NCI-H748 treated with DMSO at 0.1 percent for 48 hours (cell line): ENCODE measurements at places on chromosomes 2 and 18.

- no peak for DNase-seq
Observed at GRCh38 chr2:104233591-104233990, 620.3 kb upstream of the POU3F3 start.

DNA sequence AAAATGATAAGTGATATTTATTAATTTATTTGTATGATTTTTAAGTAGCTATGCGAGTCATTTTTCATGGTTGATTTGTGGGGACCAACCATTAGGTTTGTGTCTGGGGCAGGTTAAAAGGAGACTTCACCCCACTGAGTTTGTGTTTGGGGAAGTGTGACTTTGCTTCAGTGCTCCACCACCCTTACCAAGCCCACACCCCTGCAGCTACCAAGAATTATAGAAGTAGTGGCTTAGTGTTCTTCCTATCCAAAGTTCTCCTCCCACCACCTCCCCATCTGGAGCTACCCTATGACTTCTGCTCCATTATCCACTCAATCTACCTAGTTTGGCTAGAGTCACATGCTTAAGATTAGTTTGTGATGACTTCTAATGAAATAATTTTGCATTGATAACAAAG is 182.1 kb upstream of the ZEB2 start:
- no peak for DNase-seq

DNA sequence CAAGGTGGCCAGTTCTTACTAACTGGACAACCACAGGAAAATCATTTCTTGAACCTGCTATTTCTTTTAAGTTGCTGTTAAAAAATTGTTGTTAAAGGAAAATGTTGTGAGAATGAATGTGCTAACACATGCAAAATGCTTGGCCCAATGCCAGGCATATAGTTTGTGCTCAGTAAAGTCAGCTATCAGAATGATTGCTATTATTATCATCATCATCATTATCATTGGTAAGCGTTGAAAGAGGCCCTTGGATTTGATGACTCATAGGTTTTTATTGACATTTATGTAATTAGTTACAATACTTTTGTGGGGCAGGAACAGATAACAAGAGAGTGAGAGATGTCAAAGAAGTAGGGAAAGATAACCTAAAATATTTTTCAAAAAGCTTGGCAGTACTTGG is 394.2 kb upstream of the ZEB2 start:
- DNase-seq, result no peak

DNA sequence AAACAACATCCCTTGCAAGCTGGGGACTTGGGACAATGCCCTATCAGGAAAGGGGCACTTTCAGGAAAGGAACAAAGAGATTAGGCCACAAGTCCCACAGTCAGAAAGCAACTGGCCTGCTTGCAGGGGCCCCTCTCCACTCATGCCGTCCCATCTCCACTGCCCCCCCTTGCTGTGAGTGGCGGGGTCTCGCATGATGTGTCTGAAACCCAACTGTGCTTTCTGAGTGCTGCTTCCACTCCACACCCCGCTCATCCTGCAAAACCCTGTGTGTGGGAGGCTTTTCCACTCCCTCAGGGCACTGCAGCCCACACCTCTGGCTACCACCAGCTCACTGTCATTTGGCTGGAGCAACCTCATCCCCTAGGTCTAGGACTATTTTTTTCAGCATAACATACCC is 7.9 kb downstream of the HS6ST1 start:
- no peak for DNase-seq

DNA sequence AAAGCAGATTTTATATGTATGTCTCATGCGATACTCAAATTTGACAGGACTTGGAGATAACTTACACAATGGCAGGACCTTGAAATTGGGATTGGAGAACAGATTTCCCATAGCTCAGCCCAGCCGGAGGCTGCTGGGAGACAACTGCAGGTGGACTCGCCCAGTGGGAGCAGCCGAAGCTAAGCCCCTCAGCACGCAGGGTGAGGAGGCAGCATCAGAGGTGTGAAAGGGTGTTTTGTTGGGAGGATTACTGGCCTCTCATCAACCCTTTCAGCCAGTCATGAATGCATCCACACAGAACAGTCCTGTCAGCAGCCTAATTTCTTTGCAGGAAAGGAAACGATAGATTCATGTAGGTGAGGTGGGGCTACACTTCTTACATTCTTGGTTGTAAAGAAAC is 110.4 kb upstream of the DYNAP start:
- DNase-seq, result no peak

DNA sequence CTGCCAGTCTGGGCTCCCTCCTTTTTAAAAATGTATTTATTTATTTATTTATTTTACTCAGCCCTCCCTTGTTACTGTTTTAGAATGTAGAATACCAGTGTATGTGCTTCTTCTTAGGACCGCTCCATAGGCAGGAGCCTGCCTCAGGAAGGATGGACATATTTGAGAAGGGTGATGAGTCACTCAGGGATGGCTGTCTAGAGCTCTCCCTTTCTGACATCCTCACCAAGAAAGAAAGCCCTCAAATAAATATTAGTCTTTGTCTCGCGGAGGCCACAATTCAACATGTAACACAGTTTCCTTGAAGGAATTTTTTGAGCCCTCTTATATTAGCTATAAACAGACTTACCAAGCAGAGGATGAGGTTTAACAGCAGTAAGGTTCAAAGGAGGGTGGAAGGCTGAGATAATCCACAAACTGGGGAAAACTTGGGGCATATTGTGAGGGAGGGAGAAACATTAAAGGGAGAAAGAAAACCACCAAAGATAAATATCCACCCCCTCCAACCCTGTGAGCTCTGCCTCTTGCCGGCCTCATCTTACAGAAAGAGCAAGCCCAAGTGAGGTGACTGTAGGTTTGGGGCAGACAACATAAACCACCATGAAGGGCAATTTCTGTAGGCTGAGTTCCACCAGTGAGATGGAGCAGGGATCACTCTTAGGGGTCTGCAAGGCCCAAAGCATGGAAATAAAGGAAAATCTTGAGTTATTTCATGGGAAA is 163.4 kb downstream of the LRRTM1 start:
- no peak for DNase-seq

DNA sequence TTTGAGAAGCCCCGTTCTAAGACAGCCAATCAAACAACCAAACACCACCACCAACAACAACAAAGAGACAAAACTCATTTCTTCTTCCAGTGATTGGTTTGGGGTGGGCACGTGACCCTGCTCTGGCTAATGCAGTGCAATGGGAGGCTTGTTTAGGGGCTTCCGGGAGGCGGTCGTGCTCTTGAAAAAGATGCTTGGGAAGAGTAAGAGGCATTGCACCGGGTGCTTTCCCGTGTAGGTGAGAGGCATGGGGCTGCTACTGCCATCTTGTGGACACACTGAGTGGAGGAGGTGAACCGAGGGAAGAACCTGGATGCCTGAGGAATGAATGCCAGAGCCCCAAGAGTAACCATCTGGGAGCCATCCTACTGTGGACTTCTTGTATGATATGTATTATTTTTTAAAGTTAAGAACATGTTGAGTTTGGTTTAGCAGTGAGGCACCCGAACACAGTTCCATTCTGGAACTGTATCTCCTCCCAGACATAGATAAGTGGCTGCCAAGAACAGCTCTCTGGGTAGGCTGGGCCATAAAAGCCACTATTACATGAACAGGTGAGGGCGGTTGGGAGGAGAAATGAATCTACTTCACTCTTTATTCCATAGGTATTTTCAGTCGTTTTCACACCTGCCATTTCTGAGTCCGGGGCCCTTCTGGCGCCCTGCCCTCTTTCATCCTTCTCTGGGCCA is 19.1 kb upstream of the ARHGAP25 start:
- DNase-seq, result peak; percentile 17

GRCh38 chr2:47833516-47833968 is 50.6 kb downstream of the MSH6 start:
- DNase-seq, result no peak

GRCh38 chr2:102780467-102780866 is 18.6 kb downstream of the TMEM182 start:
- no peak for DNase-seq

- no peak for DNase-seq
Observed at GRCh38 chr18:79926306-79926705, 25.1 kb downstream of the SLC66A2 start.

GRCh38 chr2:234366891-234367290 is 130.0 kb downstream of the ARL4C start:
- DNase-seq, result no peak

DNA sequence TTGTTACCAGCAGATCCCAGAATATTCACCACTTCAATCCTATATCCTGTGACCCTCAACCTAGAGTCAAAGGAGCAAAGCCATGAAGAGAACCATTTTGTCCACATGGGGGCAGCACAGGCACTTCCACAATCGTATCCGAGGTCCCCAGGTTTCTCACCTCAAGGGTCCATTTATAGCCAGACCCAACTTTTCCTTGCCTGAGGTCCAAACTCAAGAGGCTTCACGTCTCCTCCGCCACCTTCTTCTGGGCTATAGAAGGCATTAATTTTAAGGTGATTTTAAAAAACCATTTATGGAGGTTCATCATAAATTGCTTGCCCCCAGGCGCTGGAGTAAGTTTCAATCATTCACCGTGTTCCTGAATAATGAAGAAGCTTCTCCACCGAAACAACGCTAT is 111.6 kb upstream of the NABP1 start:
- DNase-seq, result peak; percentile 75

DNA sequence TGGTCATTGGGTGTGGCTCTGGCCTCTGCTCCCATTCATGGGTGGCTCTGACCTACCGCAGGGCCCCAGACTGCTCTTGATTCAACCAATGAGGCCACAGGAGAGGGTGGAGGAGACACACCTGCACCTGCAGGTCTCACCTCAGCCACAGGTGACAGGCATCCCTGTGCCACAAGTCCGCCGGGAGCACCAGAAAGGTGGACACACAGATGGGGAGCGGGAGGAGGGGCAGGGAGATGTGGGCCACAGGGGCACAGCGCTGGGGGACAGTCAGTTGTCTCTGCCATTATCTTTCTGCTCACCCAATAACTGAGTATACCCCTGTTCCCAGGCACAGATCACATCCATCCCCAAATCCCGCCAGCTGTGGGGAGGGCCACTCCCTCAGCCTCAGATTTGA is 189.1 kb upstream of the SALL3 start:
- DNase-seq, result no peak

GRCh38 chr2:112906276-112906675 is 4.7 kb upstream of the IL37 start:
- DNase-seq, result no peak

DNA sequence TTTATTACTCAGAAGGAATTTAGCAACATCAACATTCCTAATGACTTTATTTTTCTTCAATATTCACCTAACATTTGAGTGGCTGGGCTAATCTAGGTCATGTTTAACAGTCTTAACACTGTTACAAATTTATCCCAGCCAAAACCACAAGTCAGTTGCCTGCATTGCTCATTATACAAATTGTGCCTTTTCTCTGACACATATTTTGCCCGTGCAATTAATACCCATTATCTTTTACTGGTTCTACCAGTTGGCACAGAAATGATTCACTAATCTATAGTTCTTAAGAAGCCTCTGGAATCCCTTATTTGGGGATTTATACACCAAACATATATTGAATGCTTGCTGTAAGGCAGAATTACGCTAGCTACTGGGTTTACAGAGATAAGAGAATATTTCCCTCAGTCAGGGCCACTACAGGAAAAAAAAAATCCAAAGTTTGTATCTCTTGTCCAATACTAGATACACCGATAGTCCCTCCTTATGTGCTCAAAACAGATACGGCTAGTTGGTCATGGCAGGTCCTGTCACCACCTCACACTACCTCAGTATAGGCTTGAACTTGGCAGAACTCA is 46.3 kb downstream of the ZCCHC2 start:
- no peak for DNase-seq

GRCh38 chr18:38116716-38117115 is 551.1 kb upstream of the CELF4 start:
- DNase-seq, result no peak

GRCh38 chr18:48193521-48194492 is 215.4 kb downstream of the ZBTB7C start:
- no peak for DNase-seq

GRCh38 chr2:159449504-159450124 is 163.1 kb upstream of the WDSUB1 start:
- DNase-seq, result peak; percentile 15

DNA sequence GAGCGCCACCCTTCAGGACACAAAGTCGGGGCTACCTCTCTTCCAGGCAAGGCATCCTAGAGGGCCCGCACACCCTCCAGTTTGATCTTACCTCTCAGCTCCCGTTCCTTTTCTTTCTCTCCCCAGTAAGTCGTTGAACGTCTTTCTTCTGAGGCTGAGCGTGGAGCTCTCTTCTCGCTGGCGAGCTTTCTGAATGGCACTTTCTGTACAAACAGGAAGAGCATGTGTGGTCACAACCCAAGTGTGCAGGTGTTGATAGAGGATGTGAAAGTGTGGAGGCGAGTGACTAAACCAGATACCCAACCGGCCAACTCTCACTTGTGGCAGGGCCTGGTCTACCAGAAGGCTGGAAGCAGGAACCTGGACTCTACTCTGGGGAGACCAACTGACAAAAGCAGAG is at the start of gene AFF3:
Gene AFF3, minus strand, starts transcription at position 198 of the 400 bp plus-strand sequence. CDS start 38,136 bp downstream, outside the sequence.
- no peak for DNase-seq

- DNase-seq, result no peak
Observed at GRCh38 chr2:1590596-1591460, 153.5 kb downstream of the PXDN start.
